ENCODE measurements at places on chromosomes 11 and 22.

DNA sequence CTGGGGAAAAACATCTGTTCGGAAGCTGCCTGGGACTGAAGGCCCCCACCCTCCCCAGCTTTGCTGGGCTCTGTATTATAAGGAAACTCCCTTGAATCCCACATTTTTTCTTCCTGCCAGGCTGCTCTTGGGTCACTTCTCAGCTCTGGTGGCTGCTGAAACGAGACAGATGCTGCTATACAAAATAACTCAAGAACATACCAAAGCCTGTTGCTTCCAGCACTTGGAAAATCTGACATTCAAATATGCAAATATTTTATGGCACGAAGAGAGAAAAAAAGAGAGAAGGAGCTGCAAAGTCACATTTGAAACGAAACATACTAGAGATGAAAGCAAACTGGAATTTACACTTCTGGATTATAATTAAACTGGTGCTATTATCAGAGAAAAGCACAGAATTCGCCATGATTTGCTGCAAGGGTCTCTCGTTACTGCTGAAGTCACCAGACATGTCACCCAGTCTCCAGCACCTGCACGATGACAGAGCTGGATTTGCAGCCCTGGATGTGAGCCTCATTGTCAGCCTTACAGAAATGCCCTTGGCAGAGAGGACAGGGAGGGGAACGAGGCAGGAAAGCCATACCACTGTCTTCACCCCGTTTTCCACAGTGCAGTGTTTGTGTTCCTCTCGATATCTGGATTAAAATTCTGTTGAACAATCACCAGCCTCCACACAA is 47.9 kb upstream of the IGSF9B start:
- no peak for DNase-seq

- DNase-seq: no peak
Observed at GRCh38 chr11:2378527-2379210, 1.6 kb downstream of the CD81 start.

GRCh38 chr11:34098813-34099212 is 6.6 kb upstream of the NAT10 start:
- no peak for DNase-seq

DNA sequence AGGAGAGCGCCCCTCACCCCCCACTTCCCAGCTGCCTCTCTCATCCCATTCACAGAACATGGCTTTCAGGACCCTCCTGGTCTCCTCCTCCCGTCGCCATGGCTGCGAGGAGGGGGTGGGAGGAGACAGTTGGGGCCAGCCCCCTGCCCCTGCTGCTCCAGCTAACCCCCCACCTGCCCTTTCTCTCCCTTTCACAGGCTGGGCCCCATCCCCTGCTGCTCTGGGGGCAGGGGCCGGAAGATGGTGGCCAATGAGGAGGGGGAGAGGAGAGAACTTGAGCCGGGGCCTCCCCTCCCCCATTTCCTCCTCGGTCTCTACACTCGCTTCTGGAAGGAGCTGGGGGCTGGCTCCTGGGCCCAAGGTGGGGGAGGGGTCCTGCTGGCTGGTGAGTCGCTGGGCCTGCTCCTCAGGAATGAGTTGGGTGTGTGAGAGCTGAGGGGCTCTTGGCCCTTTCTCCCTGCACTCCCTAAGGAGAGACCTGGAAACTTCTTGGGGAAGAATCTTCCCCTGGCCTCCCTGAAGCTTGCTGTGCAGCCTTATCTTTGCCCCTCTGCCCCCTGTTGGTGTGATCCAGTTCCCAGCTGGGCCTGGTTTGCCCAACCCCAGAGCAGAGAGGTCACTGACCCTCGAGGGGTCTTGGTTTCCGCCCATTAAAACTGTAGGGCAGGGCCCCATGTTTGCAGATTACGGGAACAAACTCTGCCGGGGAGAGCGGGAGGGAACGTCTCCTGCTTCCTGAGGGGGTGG is 10.2 kb downstream of the YPEL4 start:
- DNase-seq: no peak

DNA sequence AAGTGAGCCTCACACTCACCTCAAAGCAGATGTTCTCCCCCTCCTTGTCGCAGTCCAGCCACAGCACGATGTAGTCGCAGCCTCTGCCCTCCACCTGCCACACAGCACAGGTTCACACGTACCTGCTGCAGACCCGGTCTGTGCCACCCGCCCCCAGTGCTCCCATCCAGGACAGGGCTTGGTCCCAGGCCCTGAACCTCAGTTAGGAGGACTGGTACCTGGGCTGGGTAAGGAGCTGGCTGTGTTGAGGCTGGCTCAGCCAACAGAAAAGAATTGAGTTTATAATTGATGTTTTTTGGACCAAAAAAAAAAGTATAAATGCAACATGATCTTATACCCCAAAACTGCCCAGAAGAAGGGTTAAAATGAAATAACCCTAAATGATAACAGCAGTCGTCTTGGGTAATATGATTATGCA is 10.7 kb downstream of the TOP3B start:
- DNase-seq: no peak

GRCh38 chr11:119367661-119368120 is 13.8 kb downstream of the USP2 start:
- DNase-seq: no peak

- DNase-seq: no peak
Observed at GRCh38 chr22:49266561-49267519, 560.8 kb downstream of the BRD1 start.

- DNase-seq: no peak
Observed at GRCh38 chr11:84383576-84383975, 1097.4 kb upstream of the CCDC90B start.

- DNase-seq: peak; percentile 8
Observed at GRCh38 chr11:79113054-79113690, 327.7 kb downstream of the TENM4 start.

DNA sequence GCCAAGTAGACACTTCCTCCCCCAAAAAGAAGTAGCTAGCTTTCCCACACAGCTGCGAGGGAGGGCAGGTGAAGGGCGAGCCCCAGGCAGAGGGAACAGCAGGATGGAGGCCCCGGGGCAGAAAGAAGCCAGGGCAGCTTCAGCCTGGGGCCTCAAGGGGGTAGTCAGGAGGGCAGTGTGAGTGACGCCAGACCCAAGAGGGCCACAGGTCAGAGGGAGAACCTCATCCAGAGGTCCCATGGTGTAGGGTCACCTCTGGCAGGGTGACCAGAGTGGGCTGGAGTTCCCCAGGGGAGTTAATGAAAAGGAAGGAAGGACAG is 9.2 kb downstream of the PRR5 start:
- no peak for DNase-seq

DNA sequence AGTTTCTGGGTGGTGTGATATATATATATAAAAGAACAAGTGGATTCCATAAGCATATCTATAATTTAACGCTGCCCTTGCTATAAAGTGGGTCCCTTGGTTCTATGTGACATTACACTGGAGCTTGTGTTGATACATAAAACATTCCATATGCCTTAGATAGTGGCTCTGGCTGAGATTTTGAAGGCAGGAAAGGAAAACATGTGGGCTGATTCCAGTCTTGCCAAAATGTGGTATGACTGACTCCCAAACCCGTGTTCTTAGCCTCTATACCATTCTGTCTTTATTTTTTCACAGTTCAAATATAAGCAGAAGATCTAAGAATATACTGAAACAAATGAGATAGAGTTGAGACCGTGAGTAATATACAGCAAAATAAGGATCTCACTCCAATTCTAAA is 522.8 kb upstream of the LRRC4C start:
- no peak for DNase-seq

DNA sequence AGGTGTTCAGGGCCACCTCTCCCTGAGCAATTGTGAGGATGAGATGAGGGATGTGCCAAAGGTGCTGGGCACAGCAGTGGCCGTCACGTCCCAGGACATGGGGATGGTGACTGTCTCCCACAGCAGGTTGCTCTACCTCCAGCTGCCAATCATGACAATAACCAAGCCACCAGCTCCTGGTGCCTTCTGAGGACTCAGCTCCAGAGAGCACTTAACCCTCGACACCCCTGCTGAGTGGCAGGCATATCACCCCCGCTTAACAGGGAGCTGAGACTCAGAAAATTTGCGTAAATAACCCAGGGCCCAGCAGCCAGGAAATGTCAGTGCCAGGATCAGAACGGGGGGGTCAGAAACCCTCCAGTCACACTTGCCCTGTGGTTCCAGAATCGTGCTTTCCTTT is 8.4 kb upstream of the PNPLA5 start:
- no peak for DNase-seq

DNA sequence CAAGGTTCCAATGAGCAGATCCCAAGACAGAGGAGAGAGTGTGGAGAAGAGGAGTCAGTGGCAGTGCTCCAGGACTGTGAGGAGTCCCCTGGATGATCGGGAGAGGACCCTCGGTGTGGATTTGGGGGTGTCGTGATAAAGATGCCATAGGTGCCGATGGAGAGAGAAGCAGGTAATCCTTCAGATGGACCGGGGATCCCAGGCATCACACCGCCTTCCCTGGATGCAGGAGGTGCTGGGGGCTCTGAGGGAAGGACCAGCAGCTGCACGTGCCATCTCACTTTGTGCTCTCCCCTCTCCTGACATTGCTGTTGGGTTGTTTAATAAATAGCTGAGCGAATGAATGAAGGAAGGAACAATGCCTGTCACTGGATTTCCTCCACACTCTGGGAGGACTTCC is 744.1 kb downstream of the BRD1 start:
- DNase-seq: no peak

- DNase-seq: peak; percentile 72
Observed at GRCh38 chr22:42769574-42770447, 49.1 kb upstream of the A4GALT start.

- DNase-seq: no peak
Observed at GRCh38 chr11:132960273-132961078, 571.8 kb downstream of the OPCML start.

DNA sequence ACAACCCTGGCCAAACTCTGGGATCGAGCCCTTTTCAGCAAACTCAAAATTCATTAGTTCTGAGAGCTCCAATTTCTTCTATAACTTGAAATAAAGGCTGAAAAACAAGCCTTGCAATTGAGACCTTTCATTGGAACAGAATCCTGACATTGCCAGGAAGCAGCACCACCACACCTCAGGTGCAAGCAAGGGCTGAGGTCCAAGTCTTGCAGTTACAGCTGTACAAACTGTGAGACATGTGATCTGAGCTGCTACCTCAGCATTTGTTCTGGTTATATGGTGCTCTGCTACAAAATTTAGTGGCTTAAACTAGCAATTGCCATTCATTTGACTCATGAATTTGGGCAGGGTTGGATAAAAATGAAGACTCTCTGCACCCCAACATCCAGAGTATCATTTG is 18.1 kb downstream of the OR5AS1 start:
- no peak for DNase-seq

DNA sequence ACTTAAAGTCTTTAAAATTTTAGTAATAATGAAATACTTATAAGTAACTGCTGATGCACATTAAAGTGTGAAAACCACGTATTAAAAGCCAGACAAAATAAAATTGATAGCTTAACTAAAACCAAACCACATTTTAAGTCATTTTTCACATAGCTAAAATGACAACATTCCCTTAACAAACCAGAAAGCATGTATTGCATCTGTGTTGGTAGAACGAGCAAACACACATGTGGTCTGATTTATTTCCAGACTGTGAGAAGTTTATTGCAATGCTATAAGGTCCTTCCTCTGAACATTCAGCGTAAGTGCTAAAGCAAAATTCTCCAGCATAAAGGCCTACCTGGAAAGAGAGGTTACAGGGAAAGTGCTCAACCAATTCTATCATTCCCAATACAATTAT is 57.8 kb downstream of the ARHGAP20 start:
- DNase-seq: no peak

DNA sequence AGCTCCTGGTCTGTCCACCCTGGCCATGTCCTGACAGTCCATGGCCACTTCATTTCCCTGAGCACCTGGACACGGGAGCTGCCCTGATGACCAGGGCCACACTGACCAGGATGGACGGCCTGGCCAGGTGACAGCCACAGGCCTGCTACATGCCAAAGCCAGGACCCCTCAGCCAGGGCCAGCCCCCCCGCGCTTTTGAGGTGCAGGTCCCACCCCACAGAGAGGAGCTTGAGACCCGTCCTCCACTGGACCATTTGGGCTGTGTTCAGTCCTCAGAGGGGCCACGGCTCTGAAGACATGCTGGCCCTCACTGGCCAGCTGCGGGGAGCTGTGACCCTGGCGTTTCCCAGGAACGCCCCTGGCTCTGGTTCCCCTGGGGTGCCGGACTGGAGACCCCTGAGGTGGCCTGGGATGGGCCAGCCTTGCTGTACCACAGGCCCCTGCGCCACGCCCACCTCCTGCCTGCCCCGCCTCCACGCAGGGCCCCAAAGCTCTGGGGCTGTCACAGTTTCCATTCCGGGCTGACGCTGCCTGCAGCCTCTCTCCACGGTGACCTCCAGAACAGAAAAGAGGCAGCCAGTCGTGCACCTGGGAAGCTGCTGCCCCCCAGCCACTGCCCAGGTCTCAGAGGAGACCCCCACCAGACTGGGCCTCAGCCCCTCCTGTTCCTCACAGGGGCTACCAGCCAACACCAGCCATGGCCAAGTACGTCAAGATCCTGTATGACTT is 18.2 kb downstream of the EPS8L2 start:
- no peak for DNase-seq

- no peak for DNase-seq
Observed at GRCh38 chr11:71309181-71309580, 56.8 kb upstream of the SHANK2 start.

GRCh38 chr22:39847477-39847876 is 46.1 kb downstream of the ENTHD1 start:
- no peak for DNase-seq

DNA sequence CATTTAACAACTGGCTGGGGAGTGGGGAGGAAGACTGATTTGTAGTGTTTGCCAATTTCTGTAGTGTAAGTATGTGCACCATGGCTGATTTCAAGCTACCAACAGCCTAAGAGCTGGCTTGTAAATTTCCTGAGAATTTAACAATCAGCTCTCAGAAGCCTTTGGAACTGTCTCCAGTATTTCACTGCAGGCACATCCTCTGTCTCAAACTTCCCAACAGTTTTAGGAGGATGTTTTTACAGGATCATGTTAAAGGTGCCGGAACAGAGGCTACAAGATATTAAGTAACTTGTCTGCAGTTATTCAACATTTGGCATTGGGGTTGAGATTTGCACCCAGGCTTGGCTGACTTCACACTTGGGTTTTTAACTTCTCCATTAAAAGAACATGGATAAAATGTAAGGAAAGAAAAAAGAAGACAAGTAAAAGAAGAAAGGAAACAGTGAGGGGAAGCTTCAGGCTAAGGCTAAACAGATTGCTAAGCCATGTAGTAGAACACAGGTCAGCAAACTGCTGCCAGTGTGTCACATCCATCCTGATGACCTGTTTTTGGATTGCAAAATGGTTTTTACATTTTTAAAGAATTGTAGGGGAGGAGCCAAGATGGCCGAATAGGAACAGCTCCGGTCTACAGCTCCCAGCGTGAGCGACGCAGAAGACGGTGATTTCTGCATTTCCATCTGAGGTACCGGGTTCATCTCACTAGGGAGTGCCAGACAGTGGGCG is 204.8 kb upstream of the SESN3 start:
- DNase-seq: no peak

GRCh38 chr11:66420671-66421476 is at the start of gene NPAS4:
Gene NPAS4 (plus strand): TSS chr11:66421035. CDS start chr11:66421180, 145 bp downstream.
- no peak for DNase-seq

GRCh38 chr22:38454353-38455075 is 485 bp downstream of the KCNJ4 start:
- no peak for DNase-seq

DNA sequence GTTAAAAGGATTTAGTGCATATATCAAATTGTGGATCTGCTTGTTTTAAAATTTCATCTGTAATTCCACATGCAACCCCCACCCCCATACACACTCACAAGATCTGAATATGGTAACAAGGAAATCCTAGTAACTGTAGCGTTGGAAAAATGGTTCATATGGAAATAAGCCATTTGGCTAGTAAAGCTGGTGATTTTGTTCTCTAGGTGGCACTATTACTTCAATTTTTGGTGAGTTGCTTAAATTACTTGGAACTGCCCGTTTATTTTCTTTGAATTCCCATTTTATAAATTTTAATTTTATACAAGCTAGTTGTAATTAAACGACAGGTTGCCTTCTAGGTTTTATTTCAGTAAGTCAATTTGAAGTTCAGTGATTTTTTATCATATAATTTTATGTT is 5.3 kb downstream of the BDNF start:
- no peak for DNase-seq
